Pancreas (tissue), 10 donors: ENCODE measurements at places on chromosomes 6 and 20. TPM values are rescaled to one million over a fixed set of nuclear protein-coding genes. Genes with fewer than 3 reads are reported as not detected.
A peak's percentile ranks its signal among the peaks of the same experiment; 100 is the strongest.

RPS21 gene
- total RNA-seq: 1,038 TPM

MYBL2 gene
- total RNA-seq: 5.6 TPM

LY6G5B gene
- 4.7 TPM for total RNA-seq

PFDN4 gene
- total RNA-seq: 9.0 TPM

HLA-DOA gene
- total RNA-seq: 0.60 TPM

FRMD1 gene
- not detected for total RNA-seq

GRCh38 chr20:37131486-37131885, 35.7 kb upstream of the RBL1 start:
- no peak for DNase-seq

- no peak for DNase-seq
These were observed 15.4 kb downstream of the EZR start for GRCh38 chr6:158803733-158804143.

DNA sequence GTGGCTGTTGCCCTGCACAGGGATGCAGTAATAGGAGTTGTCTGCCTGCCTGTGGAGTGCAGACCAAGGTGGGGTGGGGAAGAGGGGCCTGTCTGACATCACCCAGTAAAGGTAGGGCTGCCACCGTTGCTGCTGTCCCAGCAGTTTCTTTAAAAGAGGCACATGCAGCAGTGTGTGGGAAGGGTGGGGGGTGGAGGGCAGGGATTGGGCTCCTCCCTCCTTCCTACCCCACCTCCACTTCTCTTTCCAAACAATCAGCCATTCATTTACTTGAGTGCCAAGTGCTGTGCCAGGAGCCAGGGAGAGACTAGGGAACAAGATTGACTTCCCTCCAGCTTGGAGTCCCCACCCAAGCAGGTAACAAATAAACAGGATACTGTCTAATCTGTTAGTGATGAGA, 66.8 kb upstream of the MYL9 start:
- DNase-seq: peak; percentile 49

GRCh38 chr6:127347178-127347577, 3.8 kb upstream of the ECHDC1 start:
- DNase-seq: no peak

DNA sequence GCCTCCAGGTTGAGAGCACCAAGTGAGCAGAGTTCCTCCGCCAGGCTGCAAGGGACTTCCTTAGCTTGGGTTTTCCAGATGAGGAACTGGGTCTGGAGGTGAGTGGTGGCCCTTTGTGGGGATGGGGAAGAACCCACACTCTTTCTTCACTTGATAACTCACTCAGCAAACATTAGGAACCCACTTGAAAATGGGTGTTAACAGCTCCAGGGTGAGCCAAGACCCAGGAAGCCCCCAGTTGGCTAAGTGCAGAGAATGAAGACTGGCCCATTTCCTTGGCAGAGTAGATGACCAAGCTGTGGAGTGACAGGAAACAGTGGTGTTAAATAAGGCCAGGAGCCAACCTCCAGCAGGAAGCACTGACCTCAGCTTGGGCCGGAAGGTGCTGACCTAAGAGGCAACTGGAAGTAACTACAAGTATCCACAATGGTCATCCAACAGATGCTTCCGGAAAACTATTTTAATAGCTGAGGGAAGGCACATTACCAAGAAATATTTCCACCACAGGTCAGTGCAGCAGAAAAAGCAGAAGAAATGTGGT, 22.7 kb downstream of the MRPL14 start:
- DNase-seq: no peak

- DNase-seq: no peak
These were observed 78.9 kb downstream of the SLC35F1 start for GRCh38 chr6:117985916-117986315.

DNA sequence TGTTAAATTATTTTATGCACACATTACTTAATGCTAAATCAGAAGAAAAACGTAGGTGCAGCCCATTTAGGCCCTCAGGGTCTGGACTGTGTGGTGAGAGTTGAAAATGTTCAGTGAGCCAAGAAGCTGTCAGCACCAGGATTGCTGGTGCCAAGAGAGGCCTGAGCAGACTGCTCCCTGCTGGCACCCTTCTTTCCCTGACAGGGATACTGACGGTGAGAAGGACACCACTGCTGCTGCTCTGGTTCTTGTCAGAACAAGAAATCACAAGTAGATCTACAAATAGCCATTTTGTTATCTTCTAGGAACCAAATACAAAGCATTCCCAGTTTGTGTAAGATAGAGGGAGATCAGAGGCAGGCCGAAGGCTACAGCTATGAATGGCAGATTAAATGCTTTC, 48.7 kb upstream of the CRISP1 start:
- DNase-seq: no peak

DNA sequence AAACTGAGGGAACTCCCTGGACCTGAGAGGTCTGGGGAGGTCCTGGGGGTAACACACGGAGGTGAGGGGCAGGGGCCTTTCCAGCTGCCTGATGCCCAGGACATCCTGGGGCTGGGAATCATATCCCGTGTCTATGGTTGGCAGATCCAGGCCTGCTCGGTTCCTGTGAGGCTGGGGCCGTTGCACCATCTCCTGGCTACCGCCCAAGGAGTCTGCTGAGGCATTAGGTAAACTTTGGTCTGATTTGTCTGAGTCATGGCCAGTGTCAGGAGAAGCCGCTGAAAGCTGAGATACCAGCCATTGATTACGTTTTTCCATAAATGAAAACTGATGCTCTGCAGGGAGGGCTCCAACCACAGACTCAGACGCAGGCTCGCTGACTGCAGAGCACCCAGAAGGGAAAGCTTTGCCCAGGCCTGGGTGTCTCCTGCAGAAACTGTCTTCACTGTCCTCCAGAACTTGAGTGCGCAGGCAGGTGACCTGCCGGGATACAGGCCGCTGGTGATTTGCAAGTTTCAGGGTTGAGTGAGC, 14.2 kb downstream of the TRAF3IP2 start:
- peak; percentile 74 for DNase-seq

- DNase-seq: no peak
These were observed 44.9 kb downstream of the PNLDC1 start for GRCh38 chr6:159844737-159845645.
